ENCODE measurements at places on chromosomes 3 and 15. TPM values are rescaled to one million over a fixed set of nuclear protein-coding genes. Genes with fewer than 3 reads are reported as not detected.
A peak's percentile ranks its signal among the peaks of the same experiment; 100 is the strongest.

- DNase-seq = no peak
These were observed 13.5 kb downstream of the SOX2 start for GRCh38 chr3:181725131-181725731.

GRCh38 chr3:126765187-126766069, 61.4 kb downstream of the CHCHD6 start:
- DNase-seq = no peak

- no peak for DNase-seq
These were observed 22.2 kb downstream of the SEMA3G start for GRCh38 chr3:52422669-52423068.

The CACNA1D gene
- total RNA-seq = 0.45 TPM

DNA sequence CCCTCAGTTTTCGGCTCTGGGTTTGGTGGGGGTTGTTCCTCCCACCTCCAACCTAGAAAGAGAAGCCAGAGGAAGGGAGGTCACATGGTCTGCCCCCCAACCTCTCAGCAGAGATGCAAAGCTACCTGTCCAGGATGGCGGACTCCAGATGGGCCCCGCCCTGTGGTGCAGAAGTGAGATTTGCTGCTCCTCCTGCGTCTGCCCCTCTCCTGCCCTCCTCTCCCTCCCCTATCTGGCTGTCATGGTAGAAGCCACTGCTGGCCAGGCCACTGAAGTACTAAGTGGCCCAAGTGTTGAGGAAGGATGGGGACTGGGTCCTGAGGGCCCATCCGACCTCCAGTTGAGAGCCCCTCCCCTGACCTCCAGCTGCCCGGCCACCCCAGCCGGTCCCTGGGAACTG, 2.1 kb upstream of the SEMA3B start:
- no peak for DNase-seq

GRCh38 chr3:194109192-194109863, 26.6 kb upstream of the HES1 start:
- DNase-seq = no peak

GRCh38 chr3:154749514-154749913, 319.5 kb upstream of the GPR149 start:
- no peak for DNase-seq

The CPB1 gene
- 5.6 TPM for total RNA-seq

The GCNT3 gene
- 0.55 TPM for total RNA-seq

The USP8 gene
- total RNA-seq = 62.1 TPM

The PLXNA1 gene
- total RNA-seq = 26.3 TPM

DNA sequence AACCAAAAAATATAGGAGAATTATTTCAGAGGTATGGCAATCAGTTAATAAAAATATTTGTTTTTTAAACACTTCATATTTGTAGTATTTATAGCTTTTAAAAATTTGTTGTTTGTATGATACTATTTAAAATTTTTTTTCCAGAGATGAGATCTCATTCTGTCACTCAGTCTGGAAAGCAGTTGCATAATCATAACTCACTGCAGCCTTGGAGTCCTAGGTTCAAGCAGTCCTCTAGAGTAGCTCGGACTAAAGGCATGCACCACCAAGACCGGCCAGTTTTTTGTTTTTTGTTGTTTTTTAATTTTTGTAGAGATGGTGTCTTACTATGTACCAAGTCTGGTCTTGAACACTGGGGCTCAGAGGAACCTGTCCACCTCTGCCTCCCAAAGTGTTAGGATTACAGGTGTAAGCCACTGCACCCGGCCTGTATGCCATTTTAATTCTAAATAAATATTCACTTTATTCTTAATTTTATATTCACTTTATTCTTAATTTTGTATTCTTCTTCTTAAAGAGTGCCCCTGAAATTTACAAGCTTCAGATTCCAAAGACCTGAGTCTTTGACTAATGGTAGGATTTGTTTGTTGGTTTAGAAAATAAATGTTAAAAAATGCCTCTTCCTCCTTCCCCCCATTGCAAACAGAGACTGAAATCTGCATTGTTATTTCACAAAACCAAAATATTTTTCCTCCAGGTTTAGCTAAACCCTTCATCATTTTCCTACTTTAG, 9.4 kb downstream of the TGFBR2 start:
- no peak for DNase-seq

DNA sequence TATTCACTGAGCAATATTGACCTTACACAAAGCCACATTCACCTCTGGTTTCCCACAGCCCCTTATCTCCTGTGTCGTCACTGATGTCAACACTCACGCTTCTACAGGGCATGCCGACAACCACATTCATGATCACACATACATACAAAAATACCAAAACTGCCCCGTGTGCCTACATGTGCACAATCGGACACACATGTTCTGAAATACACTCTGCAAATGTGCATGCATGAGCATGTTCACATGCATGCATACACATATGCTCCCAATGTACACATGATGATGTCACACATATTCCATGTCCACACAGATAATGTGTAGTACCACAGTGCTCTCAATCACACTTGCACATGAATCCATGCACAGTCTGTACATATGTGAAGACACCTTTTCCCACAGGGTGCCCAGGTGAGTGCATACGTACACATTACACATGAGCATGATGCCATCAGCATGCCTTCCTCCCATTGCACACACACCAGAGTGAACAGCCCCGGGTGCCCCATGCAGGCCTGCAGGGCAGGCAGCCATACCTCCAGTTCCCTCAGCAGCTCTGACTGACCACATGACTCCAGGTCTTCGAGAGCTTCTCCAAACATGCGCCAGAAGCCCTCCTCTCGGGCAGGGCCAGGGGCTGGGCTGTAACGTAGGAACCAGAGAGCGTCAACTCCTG, 37.0 kb downstream of the GRIP2 start:
- DNase-seq = peak; percentile 62

- DNase-seq = no peak
These were observed 42.5 kb downstream of the LYZL4 start for GRCh38 chr3:42367903-42368302.

- no peak for DNase-seq
These were observed 27.6 kb upstream of the LIMD1 start for GRCh38 chr3:45566951-45567411.

The GPR156 gene
- total RNA-seq = 0.42 TPM

- no peak for DNase-seq
These were observed 36.7 kb downstream of the SRP14 start for GRCh38 chr15:40002295-40002694.

GRCh38 chr15:76894174-76894573, 11.0 kb downstream of the SCAPER start:
- DNase-seq = no peak

DNA sequence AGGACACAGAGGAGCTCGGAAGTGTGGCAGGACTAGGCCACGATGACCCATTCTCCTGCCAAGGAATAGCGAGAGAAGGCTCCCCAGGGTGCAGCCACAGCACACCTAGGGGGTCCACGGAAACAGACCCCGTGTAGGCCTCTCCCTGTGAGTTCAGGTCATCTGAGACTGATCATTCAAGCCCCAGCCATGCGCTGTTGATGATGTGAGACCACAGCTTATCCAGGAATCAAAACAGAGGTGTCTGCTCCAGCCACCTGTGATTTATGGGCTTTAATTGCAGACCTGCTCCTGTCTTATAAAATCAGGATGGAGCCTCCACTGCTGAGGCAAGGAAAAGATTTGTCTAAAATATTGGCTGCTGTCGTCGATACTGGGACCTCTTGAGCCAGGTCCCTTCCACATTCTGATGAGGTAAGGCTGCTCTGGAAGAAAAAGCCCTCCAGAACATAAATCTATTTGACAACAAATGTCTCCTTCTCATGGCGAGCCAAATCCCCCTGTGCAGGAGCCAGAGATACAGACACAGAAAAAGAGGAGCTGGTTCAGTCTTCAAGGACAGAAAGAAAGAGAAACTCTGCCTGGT, 186.7 kb downstream of the TJP1 start:
- no peak for DNase-seq

DNA sequence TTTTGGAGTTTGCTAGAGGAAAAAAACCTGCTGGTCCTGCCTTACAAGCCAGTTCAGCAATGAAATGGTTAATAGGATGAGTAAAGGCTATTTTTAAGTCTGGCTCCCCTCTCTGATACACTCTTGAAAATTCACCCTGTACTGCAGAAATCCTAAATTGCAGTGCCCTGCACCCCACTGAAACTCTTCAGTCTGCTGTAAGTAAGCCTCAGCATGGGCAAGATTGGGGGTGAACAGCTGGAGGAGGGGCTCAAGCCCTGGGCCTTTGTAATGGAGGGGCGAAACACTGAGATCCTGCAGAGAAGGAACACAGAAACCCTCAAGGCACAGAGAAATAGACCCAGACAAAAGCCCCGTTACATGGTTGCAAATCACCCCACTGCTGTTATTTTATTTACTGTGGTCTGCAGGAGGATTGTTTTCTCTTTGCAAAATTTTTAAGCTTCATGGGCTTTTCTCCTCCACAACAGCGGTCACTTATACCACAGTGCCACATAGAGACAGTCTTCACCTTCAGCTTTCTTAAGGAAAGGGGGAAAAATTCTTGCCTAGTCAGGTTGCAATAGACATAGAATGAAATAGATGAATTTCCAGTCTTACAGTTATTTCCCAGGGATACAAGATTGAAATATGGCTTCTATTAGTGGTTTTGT, 45.0 kb downstream of the SOX2 start:
- DNase-seq = no peak

GRCh38 chr3:146655333-146655996, 50.3 kb upstream of the PLSCR5 start:
- DNase-seq = no peak

The NR1I2 gene
- 0.26 TPM for total RNA-seq

DNA sequence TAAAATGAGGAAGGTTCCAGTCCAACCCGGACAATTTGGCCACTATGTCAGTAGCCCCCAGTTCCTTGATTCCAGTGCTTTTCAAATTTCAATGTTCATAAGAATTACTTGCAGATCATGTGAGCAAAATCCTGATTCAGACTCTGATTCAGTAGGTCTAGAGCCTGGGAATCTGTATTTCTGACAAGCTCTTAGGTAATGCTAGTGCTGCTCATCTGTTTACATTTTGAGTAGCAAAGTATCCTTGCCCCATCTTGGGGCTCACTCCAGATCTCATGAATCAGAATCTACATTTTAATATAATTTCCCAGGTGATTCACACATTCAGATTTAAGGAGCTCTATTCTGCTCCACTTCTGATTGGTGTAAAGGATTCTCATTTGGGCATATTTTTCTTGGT, 142.0 kb downstream of the NAALADL2 start:
- DNase-seq = no peak

DNA sequence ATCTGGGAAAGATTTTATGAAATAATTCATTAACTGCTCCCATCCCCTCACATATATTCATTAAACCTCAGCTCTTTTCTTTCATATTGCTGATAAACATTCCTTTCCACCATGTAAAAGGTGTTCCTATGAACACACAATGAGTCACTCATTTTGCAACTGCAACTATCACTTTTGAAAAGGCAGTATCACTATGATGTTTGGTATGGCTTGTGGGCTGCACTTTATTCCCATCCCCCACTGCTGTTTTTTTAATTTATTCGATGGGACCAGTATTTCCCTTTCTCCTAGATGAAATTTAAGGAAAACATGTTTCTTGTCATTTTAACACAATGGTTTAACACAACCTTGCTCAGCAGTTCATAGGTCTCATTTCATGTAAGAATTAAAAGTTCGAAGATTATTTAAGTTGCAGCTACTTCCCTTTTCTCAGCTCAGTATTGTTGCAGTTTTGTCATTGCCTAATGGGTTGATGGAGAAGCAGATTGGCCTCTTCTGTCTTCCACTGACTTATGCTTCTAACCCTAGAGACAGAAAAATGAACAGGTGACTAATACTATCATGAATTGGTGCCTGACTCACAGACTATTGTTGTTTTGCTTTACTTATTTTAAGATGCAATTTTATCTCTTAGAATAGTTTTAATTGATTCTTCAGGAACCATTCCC, 280.3 kb downstream of the ZPLD1 start:
- DNase-seq = no peak

GRCh38 chr15:61229883-61230180, 730 bp upstream of the RORA start:
- no peak for DNase-seq

DNA sequence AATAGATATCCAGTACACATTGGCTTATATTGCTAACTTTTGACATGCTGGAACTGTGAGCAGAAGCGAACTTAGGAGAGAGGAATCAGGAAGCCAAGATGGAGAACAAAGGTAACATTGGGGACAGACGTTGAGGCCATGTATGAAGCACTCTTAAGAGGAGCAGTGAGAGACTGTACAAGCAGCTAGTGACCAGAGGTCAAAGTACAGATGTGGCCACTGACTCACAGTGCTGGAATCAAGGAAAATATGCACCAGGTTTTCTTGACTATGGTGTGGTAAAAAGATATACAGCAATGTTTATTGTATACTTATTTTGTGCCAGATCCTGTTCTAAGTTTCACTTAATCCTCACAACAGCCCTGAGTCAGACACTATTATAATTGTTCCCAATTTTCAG, 2.0 kb upstream of the IL20RB start:
- no peak for DNase-seq

- DNase-seq = no peak
These were observed 498.0 kb downstream of the TBL1XR1 start for GRCh38 chr3:176699288-176699687.

The SLC6A6 gene
- total RNA-seq = 49.3 TPM

The CTXN2 gene
- not detected for total RNA-seq

DNA sequence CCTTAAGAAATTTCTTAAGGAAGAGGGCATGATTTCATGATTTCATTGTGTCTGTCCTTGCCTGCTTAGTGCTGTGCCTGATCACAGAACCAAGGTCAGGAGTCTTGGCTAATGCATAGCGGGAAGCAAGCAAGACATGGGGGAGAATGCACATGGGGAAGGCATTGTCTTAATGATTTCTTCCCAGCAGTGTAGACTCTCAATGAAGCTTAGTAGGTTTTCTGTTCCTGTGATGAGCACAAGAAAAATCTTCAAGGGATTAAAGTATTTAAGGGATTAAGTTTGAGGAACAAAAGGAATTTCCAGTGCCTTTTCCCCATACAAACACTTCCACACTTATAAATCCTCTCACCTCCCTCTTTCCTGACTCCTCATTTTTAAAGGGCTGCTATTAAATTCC, 46.9 kb upstream of the SEMA6D start:
- no peak for DNase-seq

GRCh38 chr3:147410116-147410525, 956 bp downstream of the ZIC1 start:
- DNase-seq = no peak

The CFAP100 gene
- total RNA-seq = not detected

The TIGIT gene
- 0.42 TPM for total RNA-seq

DNA sequence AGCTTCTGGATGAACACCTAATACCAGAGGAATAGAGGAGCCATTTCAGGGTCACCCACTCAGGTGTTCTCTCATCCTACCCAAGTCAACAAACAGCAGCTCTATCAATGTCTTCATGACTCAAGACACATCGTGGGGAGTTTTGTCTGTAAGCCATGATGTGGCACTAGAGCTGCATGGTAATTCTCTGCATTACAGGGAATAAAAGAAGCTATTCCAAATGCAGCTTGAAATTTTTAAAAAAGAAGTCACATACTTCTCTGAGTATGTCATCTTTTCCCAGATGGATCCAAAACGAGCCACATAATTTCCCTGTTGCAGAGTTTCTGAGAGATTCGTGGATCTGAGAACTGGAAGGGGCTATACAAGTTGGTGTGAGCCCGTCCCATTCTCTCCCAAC, 6.1 kb upstream of the THSD4 start:
- DNase-seq = no peak
